Cardiac septum (tissue), 1 donor: ENCODE measurements at places on chromosomes 11 and 22. TPM values are rescaled to one million over a fixed set of nuclear protein-coding genes. Genes with fewer than 3 reads are reported as not detected.

GRCh38 chr11:108322666-108323065 is 99.8 kb downstream of the ATM start:
- DNase-seq, result no peak

Gene EXPH5
- 0.46 TPM for total RNA-seq

Gene LRRC32
- 33.5 TPM for total RNA-seq

Gene POLD4
- total RNA-seq, result 61.6 TPM

Gene SMC1B
- not detected for total RNA-seq

DNA sequence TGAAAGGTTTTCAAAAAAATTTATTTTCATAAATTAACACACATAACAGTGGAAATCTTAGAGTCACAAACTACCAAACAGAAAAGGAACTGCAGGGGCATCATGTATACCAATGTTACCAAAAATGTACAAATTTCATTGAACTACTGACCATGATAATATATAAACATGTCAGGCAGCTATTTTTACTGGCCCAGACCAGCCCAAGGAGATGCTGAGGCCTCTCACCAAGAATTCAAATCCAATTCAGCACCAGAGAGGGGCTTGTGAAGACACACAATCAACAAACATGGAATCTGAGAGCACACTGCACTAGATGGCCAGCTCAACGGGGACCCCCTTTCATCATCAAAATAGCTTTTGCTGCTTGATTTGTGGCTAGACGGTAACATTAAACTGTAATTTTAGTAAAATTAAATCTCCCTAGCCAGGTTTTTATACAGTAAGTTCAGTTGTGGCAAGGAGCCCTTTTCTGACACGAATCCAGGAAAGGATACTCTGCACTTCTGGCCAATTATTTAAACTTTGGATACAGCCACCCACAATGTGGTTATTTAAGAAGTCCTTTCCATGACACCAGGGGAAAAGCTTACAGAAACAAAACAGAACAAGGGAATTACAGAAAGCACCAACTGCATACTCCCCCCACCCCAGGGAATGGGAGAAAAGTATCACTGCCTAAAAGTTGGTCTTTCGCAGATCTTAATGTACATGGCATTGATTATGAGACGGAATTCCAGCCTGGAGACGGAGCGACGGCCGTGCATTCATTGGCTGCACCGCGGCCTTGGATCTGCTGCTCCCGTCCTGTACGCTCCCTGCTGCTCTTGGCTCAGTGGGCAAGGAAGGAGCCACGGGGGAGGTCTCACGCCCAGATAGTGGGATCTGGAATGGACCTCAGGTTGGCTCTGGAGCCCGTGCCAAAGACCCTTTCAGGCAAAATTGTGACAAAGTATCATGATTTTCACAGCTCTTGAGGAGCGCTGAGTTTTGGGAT is 19.6 kb upstream of the PISD start:
- no peak for DNase-seq

DNA sequence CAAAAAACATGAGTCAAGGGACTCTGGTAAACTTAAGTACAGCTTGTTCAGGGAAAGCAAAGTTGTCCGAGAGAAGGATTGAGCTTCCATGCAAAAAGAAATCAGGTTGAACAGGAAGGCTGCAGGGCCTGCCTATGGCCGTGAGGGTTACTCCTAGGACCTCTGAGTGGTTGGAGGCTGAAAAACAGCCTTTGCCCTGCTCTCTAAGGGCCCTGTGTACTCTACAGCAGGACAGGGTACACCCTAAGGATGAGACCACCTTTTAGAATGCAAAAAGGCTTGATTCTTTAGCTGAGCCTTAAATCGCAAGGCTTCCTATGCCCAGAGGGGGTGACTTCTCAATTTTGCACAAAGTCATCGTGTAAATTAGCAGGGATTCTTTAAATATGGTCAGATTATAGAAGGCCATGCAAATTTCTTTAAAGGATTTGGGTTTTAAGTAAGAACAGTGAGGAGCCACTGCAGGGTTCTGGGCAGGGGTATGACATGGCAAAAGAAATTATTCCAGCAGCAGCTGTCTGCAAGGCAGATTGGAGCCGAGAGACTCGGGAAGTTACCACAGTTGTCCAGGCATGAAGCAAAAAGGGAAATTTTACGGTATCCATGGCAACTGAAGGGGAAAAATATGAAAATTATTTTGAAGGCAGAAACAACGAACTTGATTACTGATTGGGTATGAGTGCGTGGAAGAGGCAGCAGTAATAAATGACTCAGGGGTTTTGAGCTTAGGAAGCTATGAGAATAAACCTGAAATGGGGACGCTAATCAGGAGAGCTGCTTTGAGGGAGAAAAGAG is 91.8 kb downstream of the FAM76B start:
- no peak for DNase-seq

DNA sequence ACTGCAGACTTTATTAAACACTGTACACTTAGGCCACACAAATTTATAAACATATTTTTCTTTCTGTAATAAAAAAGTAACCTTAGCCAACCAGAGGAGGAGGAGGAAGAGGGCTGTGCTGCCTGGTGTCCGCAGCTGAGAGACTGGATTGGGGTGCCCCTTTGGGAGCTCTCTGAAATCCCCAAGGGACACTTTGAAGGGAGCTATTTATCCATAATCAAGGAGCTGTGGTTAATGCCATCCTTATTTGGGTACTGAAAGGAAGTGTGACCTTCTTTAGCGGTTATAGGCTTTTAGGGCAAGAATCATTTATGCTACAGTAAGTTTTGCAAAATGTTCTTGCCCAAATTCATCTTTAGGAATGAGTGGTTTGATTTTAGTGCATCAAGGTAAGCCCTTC is 125.8 kb downstream of the RASSF10 start:
- no peak for DNase-seq

DNA sequence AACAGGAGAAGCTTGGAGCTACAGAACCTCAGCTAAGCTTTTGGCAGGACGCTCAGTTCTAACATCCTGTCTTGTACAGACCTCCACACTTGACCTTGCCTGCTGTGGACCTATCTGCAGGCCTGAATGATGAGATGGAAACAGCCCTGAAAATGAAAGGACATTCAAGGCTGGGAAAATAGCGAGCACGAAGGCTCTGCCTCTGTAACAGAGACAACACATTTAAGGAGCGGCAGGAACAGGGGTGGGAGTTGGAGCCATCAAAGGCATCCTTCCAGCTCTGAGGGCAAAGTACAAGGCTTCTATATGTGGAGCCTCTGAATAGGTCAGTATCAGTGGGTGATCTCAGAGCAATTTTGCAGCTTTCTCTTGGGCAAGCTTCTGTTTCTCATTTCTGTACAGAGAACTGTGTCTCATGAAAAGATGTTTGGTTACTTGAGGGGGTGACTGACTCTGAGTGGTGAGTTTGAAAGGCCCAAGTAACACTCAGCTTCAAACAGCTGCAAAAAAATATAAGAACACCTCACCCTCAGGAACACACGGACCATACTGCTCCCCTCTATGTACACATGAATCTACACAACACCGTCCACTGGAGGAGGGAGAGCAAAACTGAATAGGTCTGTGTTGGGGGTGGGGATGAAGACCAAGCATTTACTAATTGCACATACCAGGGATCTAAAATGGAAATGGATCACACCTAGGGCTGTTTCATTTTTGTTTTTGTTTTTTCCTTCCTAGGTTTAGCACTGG is 101.6 kb downstream of the CCDC81 start:
- no peak for DNase-seq

GRCh38 chr22:30010789-30011405 is 69.4 kb upstream of the HORMAD2 start:
- no peak for DNase-seq

GRCh38 chr11:93524173-93524536 is 19.0 kb downstream of the SMCO4 start:
- no peak for DNase-seq

Gene ZNF214
- 0.67 TPM for total RNA-seq

Gene HOATZ
- not detected for total RNA-seq

Gene OR2D3
- not detected for total RNA-seq

DNA sequence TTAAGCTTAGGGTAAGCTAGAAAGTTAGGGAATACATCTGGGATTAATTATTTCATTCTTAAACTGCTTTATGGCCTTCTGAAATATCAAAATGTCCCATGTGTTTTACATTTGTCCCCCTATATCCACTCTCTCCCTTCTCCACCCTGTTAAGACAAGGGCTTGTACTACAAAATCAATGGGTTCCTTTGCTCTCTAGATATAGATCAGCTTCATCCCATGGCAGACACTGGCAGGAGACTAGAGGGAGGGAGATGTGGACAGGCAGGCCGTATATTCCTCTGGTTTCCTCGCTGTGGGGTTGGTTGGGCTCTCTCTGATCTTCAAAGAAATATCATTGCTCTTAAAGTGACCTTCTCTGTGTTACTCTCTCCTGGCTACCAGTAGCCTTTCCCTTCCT is 1281.0 kb downstream of the LRRC4C start:
- no peak for DNase-seq

DNA sequence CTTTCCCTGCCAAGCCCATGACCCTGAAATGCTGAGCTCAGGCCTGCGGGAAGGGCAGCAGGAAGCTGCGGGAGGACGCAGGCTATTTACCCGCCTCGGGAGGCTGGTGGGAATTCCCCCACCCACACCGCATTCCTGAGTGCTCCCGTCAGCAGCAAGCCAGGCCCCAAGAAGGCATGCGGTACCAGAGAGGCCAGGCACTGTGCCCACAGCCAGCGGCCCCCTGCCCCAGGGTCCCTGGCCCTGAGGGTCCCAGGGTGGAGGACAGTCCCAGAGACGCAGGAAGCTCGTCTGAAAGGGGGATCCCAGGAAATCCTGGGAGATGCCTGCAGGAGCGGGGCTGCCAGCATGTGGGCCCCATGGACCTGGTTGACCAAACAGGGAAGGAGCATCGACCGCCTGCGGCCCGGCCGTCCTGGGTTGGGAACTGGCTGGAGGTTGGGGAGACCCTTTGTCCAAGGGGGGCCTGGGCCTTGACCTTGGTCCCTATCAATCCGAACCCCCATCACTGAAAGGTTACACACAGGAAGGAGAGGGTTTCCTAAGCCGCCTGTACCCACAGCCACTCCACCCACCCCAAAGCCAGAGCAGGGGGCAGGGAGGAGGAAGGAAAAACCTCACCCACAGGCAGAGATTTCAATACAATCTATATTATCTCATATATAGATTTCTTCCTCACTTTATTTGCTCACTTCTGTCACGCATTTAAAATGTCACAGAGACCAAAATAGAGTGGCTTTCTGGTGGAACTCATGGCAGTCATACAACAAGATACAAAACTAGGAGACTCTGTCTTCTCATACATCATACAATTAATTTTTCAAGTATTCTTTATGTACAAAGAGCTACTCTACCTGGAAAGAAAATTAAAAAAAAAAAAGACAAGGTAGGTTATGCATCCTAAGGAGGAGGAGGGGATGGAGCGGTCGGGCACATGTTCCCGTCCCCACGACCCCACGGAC is 17.1 kb downstream of the MAFF start:
- DNase-seq, result peak; percentile 89

Gene VSIG2
- 1.2 TPM for total RNA-seq

Gene GRM5
- 0.13 TPM for total RNA-seq

Gene TPBGL
- total RNA-seq, result 0.08 TPM

DNA sequence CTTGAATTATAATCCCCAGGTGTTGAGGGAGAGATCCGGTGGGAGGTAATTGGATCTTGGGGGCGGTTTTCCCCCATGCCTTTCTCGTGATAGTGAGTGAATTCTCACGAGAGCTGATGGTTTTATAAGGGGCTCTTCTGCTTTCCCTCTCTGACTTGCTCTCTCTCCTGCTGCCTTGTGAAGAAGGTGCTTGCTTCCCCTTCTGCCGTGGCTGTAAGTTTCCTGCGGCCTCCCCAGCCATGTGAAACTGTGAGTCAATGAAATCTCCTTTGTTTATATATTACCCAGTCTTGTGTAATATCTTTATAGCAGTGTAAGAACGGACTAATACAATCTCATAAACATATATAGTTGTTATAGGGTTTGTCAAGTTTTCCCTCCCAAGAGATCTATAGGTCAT is 32.8 kb downstream of the KCNE3 start:
- DNase-seq, result no peak

DNA sequence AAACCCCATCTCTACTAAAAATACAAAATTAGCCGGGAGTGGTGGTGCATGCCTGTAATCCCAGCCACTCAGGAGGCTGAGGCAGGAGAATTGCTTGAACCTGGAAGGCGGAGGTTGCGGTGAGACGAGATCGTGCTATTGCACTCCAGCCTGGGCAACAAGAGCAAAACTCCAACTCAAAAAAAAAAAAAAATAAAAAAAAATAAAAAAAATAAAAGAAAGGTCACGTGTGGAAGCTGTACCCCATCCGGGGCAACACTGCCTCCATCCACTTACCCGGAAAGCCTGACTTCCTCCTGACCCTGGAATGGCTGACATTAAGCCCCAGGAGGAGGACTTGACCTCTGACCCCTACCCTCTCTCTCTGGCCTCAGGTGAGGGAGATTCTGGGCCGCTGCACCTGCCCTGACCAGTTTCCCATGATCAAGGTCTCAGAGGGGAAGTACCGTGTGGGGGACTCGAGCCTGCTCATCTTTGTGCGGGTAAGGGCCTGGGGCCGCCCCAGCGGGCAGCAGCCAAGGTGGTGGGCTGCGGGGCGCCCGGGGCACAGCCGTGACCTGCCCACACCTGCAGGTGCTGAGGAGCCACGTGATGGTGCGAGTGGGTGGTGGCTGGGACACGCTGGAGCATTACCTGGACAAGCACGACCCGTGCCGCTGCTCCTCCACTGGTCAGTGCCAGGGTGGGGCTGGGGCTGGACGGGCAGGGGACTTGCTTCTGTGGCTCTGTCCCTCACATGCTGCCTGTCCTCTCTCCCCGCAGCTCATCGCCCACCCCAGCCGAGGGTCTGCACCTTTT is 3.8 kb downstream of the GAS2L1 start:
- DNase-seq, result peak; percentile 80

Gene HNRNPUL2
- 34.8 TPM for total RNA-seq

DNA sequence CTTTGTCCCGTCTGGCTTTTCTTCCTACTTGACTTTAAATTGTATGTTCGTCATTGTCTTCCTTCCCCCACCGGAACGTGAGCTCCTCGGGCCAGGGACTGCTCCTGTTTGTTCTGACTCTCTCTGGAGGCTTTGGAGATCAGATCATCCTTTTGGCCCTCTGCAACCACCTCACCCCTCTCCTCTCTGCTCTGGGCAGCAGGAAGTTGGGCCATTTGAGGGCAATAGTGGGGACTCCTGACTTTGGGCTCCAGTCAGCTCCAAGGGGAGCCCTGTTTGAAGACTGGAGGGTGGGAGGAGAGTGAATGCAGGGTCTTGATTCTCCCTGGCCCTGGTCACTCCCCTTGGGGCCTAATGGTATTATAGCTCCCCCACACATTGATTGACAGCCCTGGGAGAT is 186.3 kb upstream of the B3GAT1 start:
- DNase-seq, result peak; percentile 50

DNA sequence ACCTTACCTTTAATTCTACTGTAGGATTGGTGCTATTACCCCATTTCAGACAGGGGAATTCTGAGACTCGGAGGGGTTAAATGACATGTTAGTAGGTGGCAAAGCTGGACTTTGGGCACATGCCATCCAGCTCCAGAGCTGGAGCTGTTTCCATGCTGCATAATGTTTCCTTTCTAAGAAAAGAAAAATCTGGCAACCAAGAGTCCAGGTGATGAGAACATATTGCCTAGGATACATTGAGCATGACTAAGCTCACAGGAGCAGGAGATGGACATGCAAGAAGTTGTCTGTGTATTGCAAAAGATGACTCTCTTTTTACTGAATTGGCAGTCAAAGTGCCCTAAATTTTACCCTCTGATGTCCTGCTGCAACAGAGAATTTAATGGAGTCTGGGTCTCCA is 150.8 kb upstream of the SYT13 start:
- no peak for DNase-seq
